ENCODE measurements at places on chromosomes 2 and 18.

- no peak for DNase-seq
These were observed 62.5 kb upstream of the ACAA2 start for GRCh38 chr18:49875783-49876182.

- DNase-seq, result no peak
These were observed 54.7 kb downstream of the MTA3 start for GRCh38 chr2:42622943-42623676.

GRCh38 chr2:7437141-7437540 is 519.9 kb downstream of the RNF144A start:
- DNase-seq, result no peak

GRCh38 chr2:15169326-15170069 is 391.6 kb downstream of the NBAS start:
- no peak for DNase-seq

- DNase-seq, result no peak
These were observed 27.8 kb upstream of the RNF125 start for GRCh38 chr18:31990823-31991222.

- no peak for DNase-seq
These were observed 21.1 kb downstream of the USP14 start for GRCh38 chr18:179499-179898.

DNA sequence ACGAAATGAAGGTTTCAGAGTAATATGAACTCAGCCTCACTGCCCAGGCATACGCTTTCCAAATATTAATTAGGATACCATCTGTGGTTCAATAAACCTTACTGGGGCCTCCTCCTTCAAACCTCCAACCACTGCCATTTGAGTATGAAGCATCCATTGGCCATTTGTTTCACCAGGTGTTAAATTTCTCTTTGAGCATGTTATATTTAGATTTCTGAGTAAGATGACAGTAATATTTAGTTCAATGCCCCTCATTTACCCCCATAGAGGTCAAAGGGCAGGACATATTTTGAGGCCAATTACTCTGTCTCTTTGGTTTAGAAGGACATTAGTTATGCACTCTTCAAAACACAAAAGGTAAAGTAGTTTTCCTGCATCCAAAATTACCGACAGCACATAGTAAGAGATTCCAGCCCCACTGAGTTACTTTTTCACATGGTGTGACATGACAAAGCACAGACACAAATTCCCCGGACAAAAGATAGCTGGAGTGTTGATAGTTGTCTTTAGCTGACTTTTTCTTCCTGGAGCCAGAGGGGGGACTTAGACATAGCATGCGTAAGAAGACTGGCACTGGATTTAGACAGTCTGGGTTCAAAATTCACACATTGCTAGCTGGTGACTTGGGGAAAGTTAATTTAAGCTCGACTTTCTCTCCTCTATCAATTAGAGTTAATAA is 33.1 kb upstream of the LNPK start:
- no peak for DNase-seq

GRCh38 chr2:26570083-26570430 is 71.1 kb downstream of the CIB4 start:
- DNase-seq, result no peak

GRCh38 chr2:81675641-81676040 is 1371.1 kb upstream of the LRRTM1 start:
- DNase-seq, result no peak

- peak; percentile 85 for DNase-seq
These were observed 319.4 kb upstream of the SLC39A10 start for GRCh38 chr2:195337597-195337996.

DNA sequence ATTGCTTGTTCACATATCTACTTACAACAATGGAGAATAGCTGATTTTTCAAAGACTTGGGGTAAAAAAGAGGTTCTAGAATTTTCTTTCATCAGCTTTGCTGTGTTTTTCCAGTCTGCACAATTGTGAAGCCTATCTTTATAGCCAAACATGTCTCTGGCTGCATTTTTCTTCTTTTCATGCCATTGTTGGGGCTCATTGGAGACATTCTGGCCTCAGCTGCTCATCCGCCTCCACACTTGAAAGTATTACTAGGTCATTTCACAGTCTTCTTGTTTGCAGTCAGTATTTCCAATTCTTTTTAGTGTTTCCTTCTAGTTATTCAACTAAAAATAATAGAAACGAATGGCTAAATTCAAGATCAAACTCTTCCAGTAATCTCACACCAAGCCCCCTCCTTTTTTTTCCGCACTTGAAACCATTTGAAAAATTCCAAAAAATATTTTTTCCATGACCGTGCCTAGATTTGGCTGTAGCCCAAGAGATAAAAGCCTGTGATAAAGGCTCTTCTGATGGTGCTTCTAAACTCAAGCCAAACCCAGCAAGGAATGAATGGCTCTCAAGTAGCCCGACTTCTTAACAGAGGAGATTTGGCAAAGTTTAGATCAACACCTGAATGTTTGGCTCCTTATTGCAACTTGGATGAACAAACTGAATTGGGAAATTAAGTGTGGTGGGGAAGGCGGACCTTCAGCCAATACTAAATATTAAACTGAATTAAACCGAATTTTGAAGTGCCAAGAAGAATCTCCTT is 103.4 kb downstream of the NRP2 start:
- DNase-seq, result no peak
